Activated T-helper 1 cell treated with anti-CD3 and anti-CD28 coated beads, Interleukin-2, amount 50 U/mL, for 16 hours (primary cell): ENCODE measurements at places on chromosomes 13 and 19.

GRCh38 chr13:49972709-49973108 lies 24.1 kb upstream of the TRIM13 start:
- no peak for DNase-seq

DNA sequence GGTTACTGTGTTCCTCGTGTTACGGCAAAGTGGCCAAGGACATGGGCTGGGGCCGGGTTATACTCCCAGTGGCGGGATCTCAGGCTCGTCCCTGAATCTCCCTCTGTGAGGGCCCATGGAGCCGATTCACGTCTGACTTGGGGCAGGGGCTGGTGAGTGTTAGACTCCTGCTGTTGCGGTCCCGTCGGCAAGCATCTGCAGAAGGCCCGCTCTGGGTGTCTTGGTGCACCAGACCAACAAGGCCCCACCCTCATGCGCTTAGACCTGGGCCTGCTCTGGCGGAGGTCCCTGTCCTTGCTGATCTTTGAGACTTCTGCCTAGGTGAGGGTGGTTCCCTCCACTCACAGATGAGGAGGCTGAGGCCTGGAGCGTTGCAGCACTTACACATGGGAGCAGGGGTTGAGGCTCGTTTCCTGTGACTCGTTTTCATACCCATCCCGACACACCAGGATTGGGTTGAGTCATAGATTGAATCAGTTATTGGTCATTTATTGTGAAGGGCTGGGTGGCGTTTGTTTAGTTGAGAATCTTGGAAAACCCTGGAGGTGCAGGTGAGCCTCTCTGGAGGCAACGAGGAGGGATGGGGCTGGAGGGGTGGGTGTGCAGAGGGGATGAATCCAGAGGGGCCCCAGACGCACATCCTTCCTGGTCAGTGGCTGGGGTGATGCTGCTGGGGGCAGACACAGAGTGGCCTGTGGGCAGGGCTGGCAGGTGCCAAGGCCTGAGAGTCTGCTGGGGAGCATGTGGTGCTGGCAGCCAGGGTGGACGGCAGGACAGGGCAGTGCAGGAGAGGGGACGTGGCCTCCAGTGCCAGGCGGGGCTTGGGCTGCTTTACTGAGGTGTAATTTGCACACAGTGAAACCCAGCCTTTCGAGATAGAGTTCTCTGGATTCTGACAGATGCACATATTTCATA lies 4.6 kb downstream of the EPN1 start:
- DNase-seq, result no peak

- no peak for DNase-seq
These were observed 204.2 kb downstream of the DCLK1 start for GRCh38 chr13:35926859-35927530.

DNA sequence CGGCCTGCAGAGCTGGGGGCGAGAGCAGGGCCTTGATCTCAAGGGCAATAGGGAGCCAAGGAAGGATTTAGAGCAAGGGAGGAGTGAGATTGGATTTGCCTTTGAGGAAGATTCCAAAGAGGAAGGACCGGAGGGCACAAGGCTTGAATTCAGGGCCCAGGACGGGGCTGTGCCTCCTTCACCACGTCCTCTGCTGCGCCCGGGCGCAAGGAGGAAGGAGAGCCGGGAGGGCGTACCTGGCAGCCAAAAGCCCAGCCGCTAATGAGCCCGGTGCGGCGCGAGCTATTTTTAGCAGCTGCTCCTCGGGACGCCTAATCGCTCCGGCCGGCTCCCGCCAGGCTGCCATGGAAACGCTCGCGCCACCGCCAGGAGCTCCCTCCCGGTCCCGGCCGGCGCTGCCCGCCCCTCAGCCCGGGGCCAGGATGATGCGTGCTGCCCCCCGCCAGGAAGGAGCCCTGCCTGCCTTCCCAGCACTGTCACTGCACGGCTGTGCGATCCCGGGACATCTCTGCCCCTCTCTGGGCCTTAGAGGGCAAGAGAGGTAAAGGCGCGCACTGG lies 31.3 kb downstream of the TINCR start:
- DNase-seq, result no peak

DNA sequence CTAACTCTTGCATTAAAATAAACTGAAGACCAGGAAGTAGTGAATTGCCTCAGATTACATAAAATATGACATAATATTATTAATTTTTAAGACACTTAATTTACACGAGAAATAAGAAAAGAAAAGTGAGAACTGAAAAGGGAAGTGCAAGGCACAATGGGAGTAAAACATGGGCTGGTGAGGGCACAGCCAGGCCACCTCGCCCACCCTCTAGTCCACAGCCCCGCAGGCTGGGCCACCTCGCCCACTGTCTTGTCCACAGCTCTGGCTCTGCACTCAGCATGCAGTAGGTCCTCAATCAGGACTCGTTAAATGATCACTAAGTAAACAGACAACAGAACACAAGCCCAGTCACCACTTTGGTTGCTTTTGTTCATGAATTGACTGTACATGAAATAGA lies 67.8 kb upstream of the ARHGEF7 start:
- DNase-seq, result no peak

GRCh38 chr19:9818175-9818733 lies 625 bp downstream of the FBXL12 start:
- DNase-seq, result no peak

DNA sequence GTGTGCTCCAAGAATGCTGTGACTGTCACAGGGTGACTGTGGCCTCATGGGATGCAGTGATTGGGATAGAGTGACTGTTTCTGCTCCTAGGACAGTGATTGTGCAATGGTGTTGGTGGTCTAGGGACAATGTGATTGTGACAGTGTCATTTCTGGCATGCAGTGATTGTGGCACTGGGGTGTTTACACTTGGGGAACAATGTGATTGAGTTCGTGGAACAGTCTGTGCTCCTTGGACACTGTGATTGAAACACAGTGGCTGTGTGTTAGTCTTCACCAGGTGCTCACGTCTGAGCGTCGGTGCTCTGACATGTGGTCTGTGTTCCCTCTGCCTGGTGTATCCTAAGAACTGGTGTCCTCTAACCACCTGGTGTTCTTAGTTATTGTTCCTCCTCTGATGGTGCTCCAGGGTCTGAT lies 1.7 kb downstream of the PDE4A start:
- DNase-seq, result no peak

DNA sequence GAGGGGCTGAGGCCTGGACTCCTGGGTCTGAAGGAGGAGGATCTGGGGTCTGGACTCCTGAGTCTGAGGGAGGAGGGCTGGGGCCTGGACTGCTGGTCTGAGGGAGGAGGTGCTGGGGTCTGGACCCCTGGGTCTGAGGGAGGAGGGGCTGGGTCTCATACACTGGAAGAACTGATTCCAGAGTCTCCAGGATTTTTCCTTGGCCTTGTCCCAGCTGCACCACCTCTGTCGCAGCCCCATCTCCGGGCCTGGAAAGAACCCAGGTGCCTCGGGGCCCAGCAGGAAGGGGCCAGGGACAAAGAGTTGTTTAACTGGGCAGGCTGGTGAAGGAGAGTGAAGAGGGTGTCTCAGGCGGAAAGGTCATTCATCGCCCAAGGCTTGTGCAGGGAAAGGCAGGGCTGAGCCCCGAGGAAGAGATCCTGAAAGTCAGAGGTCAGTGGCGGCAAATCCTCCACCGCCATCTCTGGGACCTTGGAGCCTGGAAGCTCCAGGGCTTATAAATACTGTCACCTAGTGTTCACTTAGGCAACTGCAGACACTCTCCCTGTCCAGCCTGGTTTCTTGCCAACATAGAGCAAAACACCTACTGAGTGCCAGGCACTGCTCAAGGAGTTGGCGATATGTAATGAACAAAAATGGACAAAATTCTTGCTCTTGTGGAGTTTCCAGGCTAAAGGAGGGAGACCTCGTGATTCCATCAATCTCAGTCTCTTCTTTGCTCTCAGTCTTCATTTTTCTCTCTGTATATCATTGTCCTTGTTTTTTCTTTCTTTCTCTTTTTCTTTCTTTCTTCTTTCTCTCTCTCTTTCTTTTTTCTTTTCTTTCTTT lies 4.4 kb upstream of the KCNN4 start:
- DNase-seq, result no peak

GRCh38 chr19:38831142-38831605 lies 420 bp downstream of the ECH1 start:
- no peak for DNase-seq

GRCh38 chr19:4030981-4031380 lies 23.4 kb downstream of the PIAS4 start:
- no peak for DNase-seq

DNA sequence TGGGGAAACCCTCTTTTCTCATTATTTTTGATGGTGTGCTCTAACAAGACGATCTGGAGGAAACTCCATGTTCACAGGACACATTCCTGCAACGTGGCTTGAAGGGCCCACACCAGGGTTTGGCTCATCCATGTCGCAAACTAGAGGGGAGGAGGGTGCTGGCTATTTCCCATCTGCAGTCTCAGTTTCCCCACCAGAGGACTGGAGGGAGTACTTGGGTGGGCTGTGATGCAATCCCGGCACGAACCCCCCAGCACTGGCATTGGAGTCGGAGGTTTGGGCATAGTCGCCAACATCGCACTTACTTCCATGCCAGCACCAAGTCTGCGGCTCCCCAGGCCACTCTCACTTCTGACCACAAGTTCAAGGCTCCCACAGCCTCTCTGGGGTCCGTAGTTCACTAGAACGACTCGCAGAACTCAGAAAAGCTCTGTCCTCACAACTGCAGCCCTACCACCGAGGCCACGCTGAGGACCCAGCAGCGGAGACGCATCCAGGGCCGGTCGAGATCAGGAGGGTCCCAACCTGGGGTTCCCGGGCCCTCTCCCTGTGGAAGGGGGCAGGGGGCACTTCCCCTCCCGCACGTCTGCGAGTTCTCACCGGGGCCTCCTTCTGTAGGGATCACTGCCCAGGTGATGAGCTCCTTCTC lies 165.6 kb upstream of the SOX1 start:
- no peak for DNase-seq

DNA sequence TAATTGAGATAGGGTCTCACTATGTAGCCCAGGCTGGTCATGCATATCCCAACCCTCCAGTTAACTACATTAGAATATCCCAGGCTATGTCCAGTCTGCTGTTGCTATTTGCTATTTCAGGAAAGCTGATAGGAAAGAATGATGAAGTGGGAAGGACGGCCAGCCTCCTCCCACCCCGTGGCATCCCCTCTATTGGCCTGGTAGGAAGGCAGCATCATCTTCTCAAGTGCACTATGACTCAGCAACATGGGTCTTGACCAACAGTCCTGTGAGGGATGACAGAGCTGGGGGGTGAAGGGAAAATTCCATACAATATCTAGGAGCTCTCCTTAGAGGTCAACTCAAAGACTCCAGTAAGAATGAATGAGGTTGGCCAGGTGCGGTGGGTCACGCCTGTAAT lies 48.0 kb upstream of the ABCC4 start:
- DNase-seq, result no peak

GRCh38 chr13:100734194-100734720 lies 59.7 kb upstream of the TMTC4 start:
- DNase-seq, result no peak

DNA sequence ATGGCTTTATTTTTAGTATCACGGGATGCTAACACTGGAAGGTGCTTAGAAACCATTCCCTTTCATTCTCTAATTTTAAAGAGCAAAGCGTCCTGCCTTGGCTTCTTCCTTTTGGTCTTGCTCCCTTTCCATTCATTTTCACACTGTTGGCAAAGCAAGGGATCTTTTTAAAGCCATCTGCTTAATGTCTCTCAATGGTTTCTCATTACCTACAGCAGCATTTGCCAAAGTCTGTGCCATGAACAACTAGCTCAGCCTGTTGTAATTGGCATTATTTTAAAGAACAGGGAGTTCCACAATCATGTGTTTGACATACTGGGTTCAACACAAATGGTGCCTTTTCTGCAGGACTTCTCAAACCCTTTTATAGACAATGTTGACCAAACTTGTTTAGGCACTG lies 444.3 kb downstream of the GPC6 start:
- no peak for DNase-seq

GRCh38 chr13:82447416-82448077 lies 1434.7 kb downstream of the SLITRK1 start:
- DNase-seq, result no peak

DNA sequence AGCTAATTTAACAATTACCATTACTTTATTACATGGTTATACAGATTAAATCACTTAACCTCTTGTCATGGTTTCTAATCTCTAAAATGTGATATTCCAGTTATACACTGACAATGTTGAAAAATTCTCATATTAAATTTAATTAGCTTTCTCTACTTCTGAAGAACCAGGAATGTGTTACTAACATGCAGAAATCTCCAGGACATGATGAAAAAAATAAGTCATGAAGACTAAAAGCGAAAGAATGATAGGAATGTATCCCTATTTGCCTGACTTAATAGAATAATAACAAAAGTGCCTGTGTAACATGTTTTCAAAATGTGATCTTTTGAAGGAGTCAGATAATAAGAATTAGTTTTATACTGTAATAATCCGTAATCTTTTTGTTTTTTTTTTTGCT lies 2823.7 kb upstream of the PCDH20 start:
- DNase-seq, result no peak

DNA sequence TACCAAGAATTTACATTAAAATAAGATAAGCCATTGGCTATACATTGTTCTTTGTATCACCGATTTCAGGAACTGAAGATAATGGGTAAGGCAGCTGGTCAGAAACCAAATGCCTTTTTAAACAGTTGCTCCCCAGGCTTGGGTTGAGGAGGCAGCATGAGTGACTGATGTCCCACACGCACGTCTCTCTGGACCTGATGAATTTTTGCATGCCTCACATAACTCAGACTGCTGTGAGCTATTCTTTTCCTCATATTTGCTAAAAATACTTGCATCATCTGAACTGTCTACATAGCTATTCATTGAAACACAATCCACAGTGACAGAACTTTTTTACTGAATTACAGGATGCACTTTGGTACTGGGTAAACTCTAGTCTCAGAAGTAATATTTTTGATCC lies 123.6 kb upstream of the MAB21L1 start:
- no peak for DNase-seq

DNA sequence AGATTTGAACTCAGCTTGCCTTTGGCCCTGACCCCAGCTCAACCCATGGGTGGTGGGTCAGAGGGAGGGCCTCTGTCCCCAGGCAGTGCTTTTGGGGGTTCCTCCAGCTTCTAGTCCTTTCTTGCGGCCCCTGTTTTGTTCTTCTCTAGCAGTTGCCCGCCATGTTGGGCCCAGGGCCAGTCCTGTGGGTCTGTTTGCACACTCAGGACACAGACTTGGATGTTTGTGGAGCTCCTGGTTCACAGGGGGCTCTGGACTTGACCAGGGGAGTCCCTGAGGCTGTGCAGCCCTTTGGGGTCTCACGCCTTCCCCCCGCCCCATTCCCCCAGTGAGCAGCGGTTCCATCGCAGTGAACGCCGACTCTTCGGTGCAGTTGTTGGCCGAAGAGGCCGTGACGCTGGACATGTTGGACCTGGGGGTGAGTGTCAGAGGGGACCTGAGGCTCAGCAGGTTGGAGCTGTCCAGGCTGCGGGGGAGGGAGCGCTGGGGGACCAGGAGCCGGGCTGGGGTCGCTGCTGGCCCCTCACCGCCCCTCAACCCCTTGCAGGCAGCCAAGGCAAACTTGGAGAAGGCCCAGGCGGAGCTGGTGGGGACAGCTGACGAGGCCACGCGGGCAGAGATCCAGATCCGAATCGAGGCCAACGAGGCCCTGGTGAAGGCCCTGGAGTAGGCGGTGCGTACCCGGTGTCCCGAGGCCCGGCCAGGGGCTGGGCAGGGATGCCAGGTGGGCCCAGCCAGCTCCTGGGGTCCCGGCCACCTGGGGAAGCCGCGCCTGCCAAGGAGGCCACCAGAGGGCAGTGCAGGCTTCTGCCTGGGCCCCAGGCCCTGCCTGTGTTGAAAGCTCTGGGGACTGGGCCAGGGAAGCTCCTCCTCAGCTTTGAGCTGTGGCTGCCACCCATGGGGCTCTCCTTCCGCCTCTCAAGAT lies 2.5 kb downstream of the ATP5F1D start:
- DNase-seq, result peak; percentile 76

GRCh38 chr13:19059016-19059780 lies 122.4 kb downstream of the TUBA3C start:
- DNase-seq, result no peak
